Stimulated activated CD8-positive, alpha-beta memory T cell treated with anti-CD3 and anti-CD28 coated beads, Interleukin-4, amount 100 ng/mL, for 1 hour (primary cell): ENCODE measurements at places on chromosomes 6 and 20.

DNA sequence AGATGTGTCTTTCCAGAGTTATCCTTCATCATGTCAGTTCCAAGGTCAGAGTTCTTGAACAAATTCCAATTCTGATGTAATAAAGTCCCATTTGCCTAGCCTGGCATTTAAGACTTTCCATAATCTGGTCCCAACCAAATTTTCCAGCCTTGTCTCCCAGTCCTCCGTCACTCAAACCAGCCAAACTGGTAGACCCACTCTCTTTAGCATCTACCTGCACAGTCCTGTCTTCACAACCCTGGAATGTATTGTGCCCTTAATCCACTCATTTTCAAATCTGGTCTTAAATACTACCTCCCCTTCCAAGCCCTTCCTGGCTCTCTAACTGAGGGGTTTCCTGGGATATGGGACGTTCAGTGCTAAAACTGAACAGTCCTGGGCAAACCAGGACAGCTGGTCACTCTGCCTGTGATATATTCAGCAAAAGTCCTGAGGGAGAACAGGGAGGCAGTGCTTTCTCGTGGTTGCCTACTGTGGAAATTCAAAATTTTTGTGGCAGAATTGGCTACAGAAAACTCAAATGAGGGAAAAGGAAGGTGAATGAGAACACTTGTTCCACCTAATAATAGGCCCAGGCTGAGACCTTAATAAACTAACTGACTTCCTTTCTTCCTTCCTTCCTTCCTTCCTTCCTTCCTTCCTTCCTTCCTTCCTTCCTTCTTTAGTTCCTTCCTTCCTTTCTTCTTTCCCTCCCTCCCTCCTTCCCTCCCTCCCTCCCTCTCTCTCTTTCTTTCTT is 10.8 kb upstream of the AKAP7 start:
- DNase-seq = no peak

DNA sequence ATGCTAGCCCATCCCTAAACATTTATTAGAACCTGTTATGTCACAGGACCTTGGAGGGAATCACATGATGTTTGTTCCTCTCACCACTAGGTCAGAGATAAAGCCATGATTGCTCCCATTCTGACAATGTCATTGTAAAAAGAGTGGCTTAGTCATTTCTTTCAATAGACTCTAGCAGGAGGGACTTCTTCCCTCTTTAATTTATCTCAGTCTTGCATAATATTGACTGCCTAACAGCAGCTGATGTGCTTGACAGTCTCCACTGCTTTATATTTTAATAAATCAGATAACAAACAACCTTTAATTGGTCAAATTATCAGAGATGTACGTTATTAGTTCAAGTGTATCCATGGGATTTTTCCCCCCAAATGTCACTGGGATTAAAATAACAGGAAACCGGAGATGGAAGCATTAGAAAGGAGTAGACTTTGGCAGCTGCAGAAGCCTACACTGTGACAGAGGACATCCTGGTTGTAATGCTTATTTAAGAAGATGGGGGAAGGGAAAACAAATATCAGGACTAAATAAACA is 39.6 kb downstream of the LAMA4 start:
- no peak for DNase-seq

DNA sequence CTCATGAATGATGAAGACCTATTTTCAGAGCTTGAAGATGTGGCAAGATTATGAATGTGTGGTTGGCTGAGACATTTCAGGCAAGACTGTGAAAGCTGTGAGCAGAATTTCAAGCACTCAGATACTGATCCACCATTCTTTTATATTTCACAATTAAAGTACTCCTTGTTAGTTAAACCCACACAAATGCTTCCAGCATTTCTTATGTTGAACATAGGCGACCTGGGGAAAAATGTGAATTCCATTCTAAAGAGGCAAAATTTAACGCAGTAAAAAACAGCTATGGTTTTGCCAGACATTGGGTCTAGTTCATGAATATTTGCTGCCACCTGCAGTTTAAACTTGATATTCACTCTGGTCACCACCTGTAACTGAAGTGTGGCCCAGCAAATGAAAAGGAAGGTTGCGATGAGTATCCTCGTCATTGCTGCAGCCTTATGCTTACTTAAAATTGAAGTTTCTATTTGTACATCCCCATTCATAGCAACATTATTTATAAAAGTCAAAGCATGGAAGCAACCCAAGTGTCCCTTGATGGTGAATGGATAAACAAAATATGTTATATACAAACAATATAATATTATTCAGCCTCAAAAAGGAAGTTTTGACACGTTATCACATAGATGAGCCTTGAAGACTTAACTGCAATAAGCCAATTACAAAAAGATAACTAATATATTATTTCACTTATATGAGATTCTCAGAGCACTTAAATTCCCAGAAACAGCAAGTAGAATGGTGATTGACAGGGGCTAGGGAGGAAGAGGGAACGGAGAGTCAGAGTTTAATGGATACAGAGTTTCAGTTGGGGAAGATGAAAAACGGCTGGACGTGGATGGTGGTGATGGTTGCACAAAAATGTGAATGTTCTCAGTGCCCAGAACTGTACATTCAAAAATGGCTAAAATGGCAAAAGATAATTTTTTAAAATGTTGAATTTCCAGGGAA is 32.4 kb upstream of the FAM184A start:
- no peak for DNase-seq

- no peak for DNase-seq
Measured at GRCh38 chr6:133408132-133408531, 167.0 kb downstream of the EYA4 start.

- no peak for DNase-seq
Measured at GRCh38 chr6:20433929-20434328, 32.2 kb downstream of the E2F3 start.

DNA sequence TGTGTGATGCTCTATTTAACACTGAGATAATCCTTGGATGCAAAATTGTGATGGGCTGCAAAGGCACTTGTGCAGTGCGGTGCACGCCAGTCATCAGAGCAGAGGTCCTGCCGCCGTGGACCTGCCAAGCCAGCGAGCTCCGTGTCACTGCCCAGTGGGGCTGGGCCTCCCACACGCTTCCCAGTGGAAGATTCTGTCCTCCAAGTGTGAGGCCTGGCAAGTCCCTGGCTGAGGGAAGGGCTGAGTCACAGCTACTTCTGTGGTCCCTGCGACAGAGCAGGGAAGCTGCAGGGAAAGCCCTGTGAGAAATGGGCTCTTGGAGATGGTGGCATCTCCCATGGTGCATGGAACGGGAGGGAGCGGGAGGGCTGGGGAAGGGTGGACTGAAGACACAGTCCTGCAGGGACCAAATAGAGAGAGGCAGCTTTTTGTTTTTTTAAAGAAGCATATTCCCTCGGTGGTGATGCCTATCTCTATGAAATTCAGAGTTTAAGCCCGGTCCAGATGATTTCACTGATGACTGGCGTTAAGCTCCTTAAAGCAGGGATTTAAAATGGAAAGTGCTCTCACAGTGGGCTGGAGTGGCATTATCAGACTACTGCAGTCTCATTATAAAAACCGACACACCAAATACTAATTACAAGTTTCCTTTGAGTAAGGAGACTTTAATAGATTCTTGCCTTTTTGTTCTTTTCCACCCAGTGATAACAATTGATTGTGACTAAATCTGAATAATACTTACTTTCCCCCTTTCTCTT is 413.7 kb downstream of the QKI start:
- no peak for DNase-seq

DNA sequence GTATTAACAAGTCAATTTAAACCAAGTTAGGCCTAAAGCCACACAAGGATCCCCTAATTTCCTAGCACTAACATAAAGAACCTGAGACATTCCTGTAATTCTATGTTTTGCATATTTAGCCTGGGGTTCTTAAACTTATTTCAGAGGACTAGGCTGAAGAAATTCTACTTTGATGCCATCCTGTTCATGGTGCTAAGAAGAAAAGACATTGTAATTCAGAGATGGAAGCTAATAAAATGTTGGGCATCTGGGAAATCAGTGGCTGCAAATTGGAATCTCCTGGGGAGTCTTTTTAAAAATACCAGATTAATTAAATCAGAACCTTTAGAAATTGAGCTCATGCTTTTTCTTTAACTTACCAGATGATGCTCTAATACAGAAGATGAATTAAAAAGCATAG is 26.2 kb upstream of the IRAK1BP1 start:
- DNase-seq = no peak

- no peak for DNase-seq
Measured at GRCh38 chr20:1810926-1811620, 84.1 kb upstream of the SIRPA start.

- no peak for DNase-seq
Measured at GRCh38 chr6:5726976-5727718, 279.6 kb downstream of the NRN1 start.
